Activated B cell treated with CpG ODN at 0.5 μM for 24 hours (primary cell): ENCODE measurements at places on chromosomes 1 and 21. TPM values are rescaled to one million over a fixed set of nuclear protein-coding genes. Genes with fewer than 3 reads are reported as not detected.

The AMPD1 gene
- total RNA-seq: not detected in 2 replicates

DNA sequence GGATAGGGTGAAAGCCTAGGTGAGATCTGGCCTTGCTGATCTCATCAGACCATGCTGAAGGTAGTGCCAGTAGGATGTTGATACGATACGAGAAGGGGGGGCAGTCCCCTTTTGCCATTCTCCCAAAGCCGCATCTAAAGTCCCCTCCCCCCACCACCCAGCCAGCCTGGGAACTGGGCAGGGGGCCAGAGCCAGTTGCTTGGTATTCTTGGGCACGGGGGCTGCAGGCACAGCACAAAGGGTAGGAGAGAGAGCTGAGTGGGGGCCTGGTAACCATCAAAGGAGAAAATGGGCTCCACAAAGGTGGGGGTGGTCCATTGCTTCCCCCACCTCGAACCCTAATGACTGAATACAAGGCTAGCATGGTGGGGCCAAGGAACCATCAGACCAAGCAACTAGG lies 5.4 kb downstream of the PEA15 start:
- DNase-seq: no peak

The UCK2 gene
- 19.6 and 22.8 TPM in 2 replicates for total RNA-seq

DNA sequence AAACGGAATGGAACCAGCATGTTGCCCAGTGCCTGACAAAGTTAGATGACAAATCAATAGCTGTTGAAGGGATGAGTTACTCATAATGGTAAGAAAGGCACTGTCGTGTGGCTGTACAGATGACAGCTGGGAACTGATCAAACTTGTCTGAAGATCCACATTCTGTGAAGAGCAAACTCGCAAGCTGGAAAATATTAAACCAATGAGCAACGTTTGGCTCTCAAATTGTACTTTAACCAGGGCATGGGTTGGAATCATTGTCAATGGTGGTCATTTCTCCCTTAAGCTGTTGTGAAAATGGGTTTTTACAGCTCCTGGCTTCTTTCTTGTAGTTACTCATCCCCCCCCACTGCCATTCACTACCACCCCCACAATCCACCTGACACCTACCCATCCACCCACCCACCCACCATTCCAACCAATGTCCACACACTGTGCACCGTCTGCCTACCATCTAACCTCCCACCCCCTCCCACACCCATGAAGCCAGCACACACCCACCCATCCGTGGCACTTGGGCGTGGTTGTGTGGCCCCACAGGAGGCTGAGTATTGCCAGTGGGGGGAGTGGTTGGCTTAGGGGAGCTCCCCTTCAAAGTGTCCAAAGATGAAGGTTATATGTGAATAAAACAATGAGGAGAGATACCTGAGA lies 46.7 kb downstream of the CLDN14 start:
- DNase-seq: no peak

DNA sequence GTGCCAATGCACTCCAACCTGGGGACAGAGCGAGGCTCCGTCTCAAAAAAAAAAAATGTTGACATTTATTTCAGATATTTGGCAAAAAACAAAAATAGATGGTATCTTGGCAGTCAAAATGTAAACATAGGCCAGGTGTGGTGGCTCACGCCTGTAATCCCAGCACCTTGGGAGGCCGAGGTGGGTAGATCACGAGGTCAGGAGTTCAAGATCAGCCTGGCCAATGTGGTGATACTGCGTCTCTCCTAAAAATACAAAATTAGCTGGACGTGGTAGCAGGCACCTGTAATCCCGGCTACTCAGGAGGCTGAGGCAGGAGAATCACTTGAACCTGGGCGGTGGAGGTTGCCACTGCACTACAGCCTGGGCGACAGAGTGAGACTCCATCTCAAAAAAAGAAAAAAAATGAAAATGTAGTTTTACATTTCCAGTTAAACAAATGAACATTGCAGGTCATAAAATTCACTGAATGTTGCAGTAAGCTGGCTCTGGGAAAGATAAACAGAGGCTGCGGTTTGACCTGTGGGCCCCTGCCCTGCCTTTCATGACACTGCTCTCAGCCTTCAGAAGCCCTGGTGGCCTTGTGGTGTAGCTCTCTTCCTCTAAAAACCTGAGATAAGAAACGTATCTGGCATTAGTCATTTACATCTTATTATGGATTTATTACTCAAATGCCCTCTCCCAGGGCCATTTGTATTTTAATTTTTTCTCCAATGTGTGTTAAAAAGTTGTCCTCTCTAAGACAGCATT lies 12.2 kb upstream of the SLC44A3 start:
- DNase-seq: no peak

- no peak for DNase-seq
These were observed 17.3 kb downstream of the MAP10 start for GRCh38 chr1:232822530-232822929.

- DNase-seq: no peak
These were observed 14.2 kb downstream of the MTF1 start for GRCh38 chr1:37845049-37845646.

DNA sequence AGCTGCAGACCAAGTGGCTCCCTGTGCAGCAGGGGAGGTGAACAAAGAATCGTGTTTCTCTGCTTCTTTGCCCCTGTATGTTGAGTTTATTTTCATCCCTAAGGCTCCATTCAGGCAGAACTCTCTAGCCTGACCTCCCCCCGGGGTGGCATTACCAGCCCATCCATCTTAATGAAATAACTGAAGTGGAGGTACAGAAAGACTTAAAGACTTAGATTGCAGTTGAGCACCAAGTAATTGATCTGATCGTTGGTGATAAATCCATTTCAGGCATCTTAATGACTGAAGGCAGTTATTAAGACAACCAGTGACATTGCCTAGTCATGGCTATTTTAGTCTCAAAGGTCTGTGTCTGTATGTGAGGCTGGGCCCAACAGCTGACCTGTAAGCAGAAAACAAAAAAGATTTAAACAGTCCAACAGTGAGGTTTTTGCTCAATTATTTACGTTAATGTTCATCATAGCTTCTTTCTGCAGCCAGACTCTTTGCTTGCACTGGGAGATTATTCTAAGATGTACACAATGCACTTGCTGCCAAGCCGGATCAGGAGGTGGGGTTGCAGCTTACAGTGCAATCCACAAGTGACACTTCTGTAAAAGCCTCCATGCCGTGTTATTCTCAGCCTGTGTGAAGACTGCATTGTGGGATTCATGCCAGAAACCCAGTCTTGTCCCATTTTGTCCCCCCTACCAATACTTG lies 363.0 kb upstream of the DUSP10 start:
- DNase-seq: no peak

The OPTC gene
- total RNA-seq: not detected in 2 replicates

DNA sequence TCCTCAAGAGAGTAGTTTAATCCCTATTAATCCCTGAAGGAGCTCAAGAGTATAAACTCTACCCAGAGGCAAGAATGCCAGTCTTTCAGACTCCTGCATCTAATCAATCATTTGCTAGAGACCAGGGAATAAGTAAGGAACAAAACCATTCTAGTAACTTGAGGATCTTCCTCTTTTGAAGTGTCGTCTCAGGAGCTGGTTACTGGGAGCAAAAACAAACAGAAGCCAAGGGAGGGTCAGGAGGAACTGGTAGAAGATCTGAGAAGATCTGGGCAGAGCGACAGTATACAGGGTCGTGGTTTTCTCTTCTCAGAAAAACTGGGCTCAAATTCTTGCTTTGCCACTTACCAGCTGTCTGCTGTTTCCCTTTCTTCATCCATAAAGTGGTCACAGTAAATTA lies 69.3 kb downstream of the RPS6KA1 start:
- no peak for DNase-seq

The DIO1 gene
- total RNA-seq: not detected in 2 replicates

The STIL gene
- total RNA-seq: 2.6 and 4.2 TPM in 2 replicates

DNA sequence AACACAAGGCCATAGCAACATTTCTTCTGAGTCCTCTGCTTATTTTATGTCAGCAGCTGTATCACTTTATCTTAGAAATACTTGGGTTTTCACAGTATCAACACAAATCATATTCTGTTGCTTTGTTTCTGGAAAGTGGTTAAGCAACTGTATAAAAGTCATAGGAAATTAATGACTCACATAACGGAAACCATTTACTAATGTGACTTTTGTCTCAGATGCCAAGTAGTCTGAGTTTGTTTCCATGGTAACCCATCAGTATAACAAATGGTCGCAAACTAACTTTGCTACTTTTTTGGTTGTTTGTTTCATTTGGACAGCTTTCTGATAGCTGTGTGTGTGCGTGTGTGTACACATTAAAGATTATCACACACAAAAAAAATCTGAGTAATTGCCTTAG lies 31.1 kb downstream of the EEIG2 start:
- DNase-seq: no peak

DNA sequence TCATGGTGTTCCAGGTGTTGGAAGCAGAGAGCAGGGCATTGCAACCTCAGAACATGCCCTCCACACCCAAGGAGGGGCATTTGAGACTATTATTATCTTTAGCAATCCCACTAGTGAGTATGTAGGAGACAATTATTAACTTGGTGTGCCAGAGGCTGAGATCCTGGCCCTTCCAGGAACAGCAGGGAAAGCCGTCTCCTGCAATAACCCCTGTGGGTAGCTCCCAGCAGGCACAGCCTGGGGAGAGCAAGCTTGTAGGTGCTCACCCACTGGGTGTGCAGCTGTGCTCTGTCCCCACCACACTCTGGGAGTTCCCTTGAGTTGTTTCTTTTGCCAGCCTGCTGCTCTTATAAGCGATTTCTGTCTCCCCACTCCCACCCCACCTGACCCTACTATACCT lies 10.3 kb downstream of the CFAP107 start:
- DNase-seq: no peak

- DNase-seq: no peak
These were observed 88.4 kb downstream of the DPYD start for GRCh38 chr1:97832481-97832880.

DNA sequence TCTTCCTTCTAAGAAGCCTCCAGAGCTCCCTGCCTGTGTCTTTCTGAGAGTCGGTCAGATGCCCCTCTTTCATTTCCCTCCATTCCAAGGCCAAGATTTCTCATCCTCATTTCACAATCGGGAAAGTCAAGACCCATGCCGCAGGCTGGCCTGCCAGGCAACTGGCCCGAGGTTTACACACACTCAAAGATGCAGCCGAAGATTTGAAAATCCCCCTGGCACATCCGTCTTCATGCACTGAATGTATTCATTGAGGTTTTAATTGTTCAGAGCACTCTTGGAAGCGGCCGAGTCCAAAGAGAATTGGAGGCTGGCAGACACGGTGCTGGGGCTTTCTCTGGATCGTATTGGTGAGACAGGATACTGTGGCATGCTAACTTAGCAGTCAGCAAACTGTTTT lies 29.1 kb upstream of the SRP9 start:
- no peak for DNase-seq

The RYR2 gene
- total RNA-seq: not detected in 2 replicates

The VWA5B1 gene
- total RNA-seq: not detected in 2 replicates

The USH2A gene
- total RNA-seq: not detected in 2 replicates

DNA sequence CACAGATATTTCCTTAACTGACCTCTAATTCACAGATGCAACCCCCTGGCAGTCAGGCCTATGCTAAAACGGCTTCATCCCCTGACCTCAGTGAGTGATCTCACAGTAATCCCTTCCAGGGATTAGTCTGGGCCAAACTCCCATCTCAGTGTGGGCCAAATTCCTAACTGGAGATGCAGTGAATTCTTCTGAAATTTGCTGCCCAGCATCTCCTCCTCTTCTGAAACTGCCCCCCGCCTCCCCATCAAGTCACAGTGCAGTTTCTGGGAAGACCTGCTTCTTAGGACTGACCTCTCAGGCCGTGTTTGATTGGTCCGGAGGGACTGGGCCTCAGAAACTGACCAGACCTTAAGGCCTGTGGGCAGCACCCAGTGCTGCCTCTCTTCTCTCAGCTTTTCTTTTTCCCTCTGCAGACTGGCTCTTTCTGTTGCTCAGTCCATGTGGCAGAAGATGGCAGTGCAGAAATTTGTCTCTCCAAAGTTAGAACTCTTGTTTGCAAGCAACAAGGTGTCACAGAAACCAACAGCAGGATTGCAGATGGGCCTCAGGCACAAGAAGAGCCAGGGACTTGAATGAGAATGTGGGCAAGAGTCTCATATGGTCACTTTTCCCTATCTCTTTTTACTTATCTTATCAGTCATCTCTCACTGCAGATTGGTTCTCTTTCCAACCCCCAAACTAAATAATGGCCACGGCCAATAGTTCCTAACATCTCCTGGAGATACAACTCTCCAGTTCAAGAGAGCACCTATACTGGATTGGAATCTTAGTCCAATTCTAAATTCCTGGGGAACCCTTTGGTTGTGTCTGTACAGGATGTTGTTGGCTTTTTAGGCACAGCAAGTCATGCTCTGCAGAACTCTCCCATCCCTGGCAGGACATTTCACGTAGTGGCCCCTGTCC lies 95.5 kb upstream of the RALGPS2 start:
- no peak for DNase-seq

GRCh38 chr1:87329526-87330056 lies 911 bp downstream of the LMO4 start:
- no peak for DNase-seq

DNA sequence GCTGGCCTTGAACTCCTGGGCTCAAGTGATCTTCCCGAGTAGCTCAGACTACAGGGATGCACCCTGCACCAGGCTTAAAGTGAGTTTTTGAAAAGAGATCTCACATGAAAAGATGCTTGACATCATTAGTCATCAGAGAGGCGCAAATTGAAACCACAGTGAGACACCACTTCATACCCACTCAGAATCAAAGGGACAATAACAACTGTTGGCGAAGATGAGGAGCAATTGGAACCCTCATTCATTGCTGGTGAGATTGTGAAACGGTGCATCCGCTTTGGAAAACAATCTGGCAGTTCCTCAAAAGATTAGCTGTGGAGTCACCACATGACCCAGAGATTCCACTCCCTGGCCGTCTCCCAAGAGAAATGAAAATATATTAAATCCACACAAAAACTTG lies 122.3 kb downstream of the PGBD5 start:
- no peak for DNase-seq

DNA sequence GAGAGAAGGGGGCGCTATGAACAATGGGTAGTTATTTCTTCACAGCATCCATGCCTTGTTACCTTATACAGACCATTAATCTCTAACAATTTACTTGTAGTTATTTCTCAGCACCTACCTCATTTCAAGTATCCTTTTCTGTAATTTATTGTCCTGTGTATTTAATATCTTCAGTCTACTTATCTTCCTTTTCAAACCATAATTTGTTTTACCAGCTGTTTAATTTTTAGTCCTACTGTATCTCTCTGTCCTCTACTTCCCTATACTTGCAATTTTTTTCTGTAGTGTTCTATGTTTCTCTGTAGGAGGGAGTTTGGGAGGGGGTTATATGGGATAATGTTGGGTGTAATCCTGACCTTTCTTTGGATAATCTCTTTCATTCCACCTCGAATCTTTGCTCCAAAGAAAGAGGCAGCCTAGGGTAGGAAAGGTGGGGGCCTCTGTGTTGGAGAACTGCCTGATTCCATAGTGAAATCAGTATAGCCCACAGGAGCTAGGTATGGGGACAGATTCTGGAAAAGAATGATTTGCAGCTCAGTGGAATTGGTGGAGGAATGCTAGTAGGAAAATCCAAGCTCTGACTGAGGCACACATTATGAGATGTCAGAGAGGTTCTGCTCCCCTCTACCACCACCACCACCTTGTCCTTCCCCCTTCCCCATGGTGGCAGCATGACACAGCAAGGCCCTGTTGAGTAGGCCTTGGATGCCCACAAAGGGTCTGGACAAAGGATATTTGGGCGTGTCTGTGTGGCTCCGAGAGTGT lies 642 bp downstream of the MLLT11 start:
- no peak for DNase-seq

The BCAN gene
- 0.27 and 0.51 TPM in 2 replicates for total RNA-seq

- no peak for DNase-seq
These were observed 108.6 kb upstream of the COP1 start for GRCh38 chr1:176315519-176316220.
